ENCODE measurements at places on chromosomes 7 and 10. TPM values are rescaled to one million over a fixed set of nuclear protein-coding genes. Genes with fewer than 3 reads are reported as not detected.

Gene CADPS2
- total RNA-seq, result not detected

Gene CUL1
- 66.8 TPM for total RNA-seq

Gene C10orf67
- total RNA-seq, result not detected

Gene HTR5A
- total RNA-seq, result not detected

Gene AQP1
- total RNA-seq, result not detected

Gene SDK1
- 0.06 TPM for total RNA-seq

Gene CLCN1
- total RNA-seq, result not detected

Gene FGL2
- total RNA-seq, result 4.5 TPM

Gene MAGI2
- 0.25 TPM for total RNA-seq

Gene FEZF1
- total RNA-seq, result not detected

Gene LBX1
- total RNA-seq, result not detected

Gene OPTN
- total RNA-seq, result 148 TPM

Gene COMTD1
- 15.4 TPM for total RNA-seq

Gene AGMO
- not detected for total RNA-seq

Gene INMT
- 1.2 TPM for total RNA-seq

Gene PAX2
- total RNA-seq, result not detected

Gene UTF1
- total RNA-seq, result not detected

Gene TMEM213
- not detected for total RNA-seq

Gene CCDC3
- not detected for total RNA-seq

Gene PDE1C
- total RNA-seq, result not detected

Gene LIPJ
- total RNA-seq, result 0.32 TPM

Gene CPN1
- not detected for total RNA-seq

Gene CYP2E1
- total RNA-seq, result 2.8 TPM

Gene GNAT3
- total RNA-seq, result not detected

Gene H2BK1
- 4.9 TPM for total RNA-seq

Gene HOXA6
- total RNA-seq, result not detected

Gene HKDC1
- total RNA-seq, result 3.5 TPM

Gene MPLKIP
- 34.8 TPM for total RNA-seq

Gene GCK
- not detected for total RNA-seq

Gene CLRN3
- not detected for total RNA-seq

Gene FFAR4
- total RNA-seq, result not detected

Gene VSTM4
- total RNA-seq, result not detected

Gene LMOD2
- total RNA-seq, result not detected

Gene ZNF212
- total RNA-seq, result 24.0 TPM

Gene PDE6C
- not detected for total RNA-seq

Gene COL13A1
- not detected for total RNA-seq
